ENCODE measurements at places on chromosomes 3 and 15.
A peak's percentile ranks its signal among the peaks of the same experiment; 100 is the strongest.

DNA sequence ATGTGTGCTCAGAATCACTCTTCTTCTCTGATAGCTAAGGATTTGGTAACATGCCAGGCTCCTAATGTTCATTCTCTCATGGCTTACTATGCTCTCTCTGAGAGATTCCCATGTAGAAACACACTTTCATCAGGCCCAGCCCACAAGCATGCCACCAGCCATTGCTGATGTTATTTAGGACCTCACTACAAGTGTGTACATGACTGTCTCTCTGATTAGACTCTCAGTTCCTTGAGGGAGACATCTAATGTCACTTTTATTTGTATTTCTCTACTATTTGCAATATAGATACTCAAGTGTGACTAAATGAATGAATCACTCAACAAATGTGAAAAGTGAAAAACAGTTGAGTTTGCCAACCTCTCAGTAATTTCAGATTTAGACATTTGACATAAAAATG, 84.3 kb upstream of the ARL6 start:
- no peak overlapping the region for H3K4me3 ChIP-seq
- H3K27ac ChIP-seq: no peak overlapping the region
- no peak for DNase-seq
- H3K4me1 ChIP-seq: no peaks in the 10 kb centered on the region
- H3K36me3 ChIP-seq: no peaks in the 10 kb centered on the region

GRCh38 chr15:40104865-40105516, 3.7 kb downstream of the BMF start:
- H3K4me3 ChIP-seq: no peak overlapping the region
- no peaks in the 10 kb centered on the region for H3K27me3 ChIP-seq
- peak overlapping the region; percentile 93 for H3K27ac ChIP-seq

GRCh38 chr3:194158942-194159439, 23.0 kb downstream of the HES1 start:
- H3K4me3 ChIP-seq: no peak overlapping the region
- H3K4me1 ChIP-seq: peaks cover 50% of the 10 kb centered on the region

DNA sequence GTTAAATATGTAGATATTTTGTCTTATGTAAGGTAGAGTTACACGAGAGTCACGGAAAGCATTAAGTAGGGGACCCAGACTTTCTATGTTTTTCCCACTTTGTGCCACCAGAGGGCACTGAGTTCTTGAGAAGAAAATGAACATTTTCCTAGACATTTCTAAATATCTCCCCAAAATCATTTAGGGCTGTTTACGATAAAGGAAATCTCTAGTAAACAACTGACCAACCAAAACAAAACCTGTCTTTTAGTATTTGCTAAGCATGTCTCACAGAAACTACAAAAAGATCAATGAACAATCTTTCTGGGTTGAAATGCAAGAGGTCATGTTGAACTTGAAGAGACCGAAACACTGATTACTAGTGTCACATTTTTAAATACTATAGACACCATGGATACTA, 16.1 kb downstream of the POU1F1 start:
- H3K27ac ChIP-seq: no peak overlapping the region
- DNase-seq: peak; percentile 54
- no peak overlapping the region for H3K4me3 ChIP-seq
- H3K27me3 ChIP-seq: no peaks in the 10 kb centered on the region

DNA sequence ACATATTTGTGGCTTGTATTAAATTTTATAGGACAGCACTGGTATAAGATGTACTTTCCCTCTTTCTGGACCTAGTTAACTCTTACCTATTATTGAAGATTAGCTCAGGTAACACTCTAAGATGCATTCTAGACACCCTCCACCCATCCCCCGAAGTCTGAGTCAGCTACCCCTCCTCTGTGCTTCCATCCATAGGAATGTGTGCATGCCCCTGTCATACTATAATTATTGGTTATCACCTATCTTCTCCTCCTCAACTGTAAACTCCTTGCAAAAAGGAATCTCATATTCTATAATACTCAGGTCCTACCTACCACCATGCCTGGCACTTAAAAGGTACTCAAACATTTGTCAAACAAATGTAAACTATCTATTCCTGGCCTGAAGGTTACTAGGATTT, 3.0 kb downstream of the PEAK1 start:
- H3K27ac ChIP-seq: no peak overlapping the region
- H3K27me3 ChIP-seq: no peaks in the 10 kb centered on the region
- no peak overlapping the region for H3K4me3 ChIP-seq
- H3K4me1 ChIP-seq: peaks cover 19% of the 10 kb centered on the region
- no peaks in the 10 kb centered on the region for H3K36me3 ChIP-seq

GRCh38 chr15:31262901-31263671, 63.5 kb upstream of the KLF13 start:
- H3K27me3 ChIP-seq: no peaks in the 10 kb centered on the region
- no peak overlapping the region for H3K4me3 ChIP-seq
- no peaks in the 10 kb centered on the region for H3K36me3 ChIP-seq

- H3K36me3 ChIP-seq: no peaks in the 10 kb centered on the region
- DNase-seq: no peak
- H3K27me3 ChIP-seq: no peaks in the 10 kb centered on the region
- H3K4me3 ChIP-seq: no peak overlapping the region
Observed at GRCh38 chr15:29937956-29938355, 115.7 kb upstream of the TJP1 start.

DNA sequence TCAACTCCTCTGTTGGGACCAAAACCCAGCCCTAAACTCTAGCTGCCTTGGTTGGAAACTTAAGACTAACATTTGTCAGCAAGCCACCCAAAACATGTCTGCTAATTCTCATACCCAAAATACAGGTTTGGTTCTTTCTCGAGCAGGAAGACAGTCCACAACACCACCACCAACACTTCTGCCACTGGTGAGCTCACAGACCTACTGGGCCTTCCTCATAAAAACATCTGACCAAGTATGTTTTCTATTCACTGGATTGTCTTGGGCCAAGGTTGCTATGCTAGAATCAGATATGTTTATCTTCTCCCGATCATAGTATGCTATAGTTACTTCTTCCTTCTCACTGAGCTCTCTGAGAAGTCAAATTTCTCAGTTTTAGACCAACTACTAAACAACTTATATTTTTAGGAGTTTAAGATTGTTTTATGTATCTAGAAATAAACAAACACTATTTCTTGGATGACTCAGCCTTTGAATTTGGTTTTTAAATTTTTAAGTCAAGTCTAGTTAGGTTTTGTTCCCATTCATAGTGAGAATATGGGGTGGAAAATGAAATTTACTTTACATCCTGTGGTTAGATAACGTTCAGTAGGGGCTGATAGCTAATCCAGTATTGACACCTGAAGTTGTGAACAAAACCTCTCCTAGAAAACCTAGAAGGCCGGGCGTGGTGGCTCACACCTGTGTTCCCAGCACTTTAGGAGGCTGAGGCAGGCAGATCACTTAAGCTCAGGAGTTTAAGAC, 360.5 kb downstream of the RSL24D1 start:
- H3K27me3 ChIP-seq: no peaks in the 10 kb centered on the region
- no peaks in the 10 kb centered on the region for H3K36me3 ChIP-seq
- DNase-seq: no peak
- H3K27ac ChIP-seq: no peak overlapping the region
- H3K4me3 ChIP-seq: no peak overlapping the region

DNA sequence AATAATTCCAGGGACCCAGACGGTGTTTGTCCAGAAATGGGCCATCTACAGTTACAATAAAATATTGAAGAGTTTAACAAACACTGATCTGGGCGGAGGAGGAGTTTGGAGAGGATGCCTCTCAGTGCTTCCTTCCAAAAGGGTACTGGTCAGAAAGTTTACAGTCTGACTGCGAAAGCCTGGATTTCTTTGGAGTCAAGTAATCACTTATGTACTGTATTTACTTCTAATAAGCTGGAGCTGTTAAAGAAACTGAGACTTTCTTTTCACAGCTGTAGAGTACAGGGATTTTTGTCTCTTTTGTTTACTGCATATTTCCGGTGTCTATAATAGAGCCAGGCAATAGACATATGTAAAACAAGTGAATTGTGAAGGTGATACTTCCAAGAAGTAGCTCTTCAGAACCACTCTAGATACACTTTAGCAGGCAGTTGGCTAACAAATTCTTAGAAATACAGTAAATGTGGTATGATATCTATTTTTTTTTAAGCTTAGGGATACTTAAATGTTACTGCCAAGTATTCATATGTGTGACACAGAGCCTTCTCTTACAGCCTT, 22.1 kb upstream of the NEO1 start:
- DNase-seq: no peak
- peaks cover 21% of the 10 kb centered on the region for H3K4me1 ChIP-seq
- H3K27ac ChIP-seq: no peak overlapping the region

- H3K4me3 ChIP-seq: peak overlapping the region; percentile 38
- no peaks in the 10 kb centered on the region for H3K36me3 ChIP-seq
- H3K4me1 ChIP-seq: peaks cover 16% of the 10 kb centered on the region
- no peaks in the 10 kb centered on the region for H3K27me3 ChIP-seq
- peak overlapping the region; percentile 89 for H3K27ac ChIP-seq
- DNase-seq: no peak
Observed at GRCh38 chr15:65285291-65286068, 1.2 kb downstream of the PARP16 start.

DNA sequence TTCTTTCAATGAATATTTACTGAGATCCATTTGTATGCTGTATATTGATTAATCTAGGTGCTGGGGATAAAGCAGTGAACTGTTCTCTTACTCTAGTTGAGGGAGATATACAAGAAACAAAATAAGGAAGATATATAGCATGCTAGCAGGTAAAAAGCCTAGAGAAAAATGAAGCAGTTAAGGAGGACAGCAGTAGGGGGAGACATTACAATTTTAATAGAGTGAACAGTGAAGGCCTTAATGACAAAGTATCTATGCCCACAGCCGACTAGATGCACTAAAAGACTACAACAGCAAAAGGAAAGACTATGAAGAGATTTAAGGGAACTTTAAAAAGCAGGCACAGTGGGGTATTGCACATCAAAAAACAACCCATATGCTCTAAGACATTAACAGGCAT, 81.4 kb downstream of the XRN1 start:
- H3K36me3 ChIP-seq: peaks cover 6% of the 10 kb centered on the region
- H3K27me3 ChIP-seq: no peaks in the 10 kb centered on the region
- peaks cover 11% of the 10 kb centered on the region for H3K4me1 ChIP-seq
- H3K4me3 ChIP-seq: no peak overlapping the region

DNA sequence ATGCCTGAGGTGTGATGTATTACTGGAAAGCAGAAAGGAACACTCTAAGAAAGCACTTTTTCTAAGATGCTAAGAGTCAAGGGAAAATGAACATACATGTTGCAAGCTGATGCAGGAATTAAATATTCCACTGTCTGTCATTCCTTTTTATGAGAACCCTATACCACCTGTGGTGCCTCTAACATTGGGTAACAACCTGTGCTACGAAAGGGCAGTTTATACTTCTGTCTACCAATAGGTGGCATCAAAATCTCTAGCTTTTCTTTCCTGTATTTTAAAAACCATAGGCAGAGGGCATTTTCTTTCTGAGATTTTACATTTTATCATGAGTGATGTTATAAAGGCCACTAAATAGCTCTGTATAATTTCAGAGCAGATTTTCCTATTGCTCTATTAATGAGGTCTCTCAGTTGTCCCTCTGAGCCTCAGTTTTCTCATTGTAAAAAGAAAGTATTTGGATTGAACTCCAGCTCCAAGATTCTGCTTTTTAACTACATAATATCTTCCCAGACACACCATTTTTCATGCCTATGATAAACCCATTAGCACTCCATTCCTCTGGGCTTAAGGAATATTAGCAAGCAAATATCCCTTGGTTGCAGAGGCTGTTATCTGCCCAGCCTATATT, 3.5 kb upstream of the CPNE4 start:
- peaks cover 11% of the 10 kb centered on the region for H3K4me1 ChIP-seq
- no peaks in the 10 kb centered on the region for H3K36me3 ChIP-seq
- H3K4me3 ChIP-seq: no peak overlapping the region

DNA sequence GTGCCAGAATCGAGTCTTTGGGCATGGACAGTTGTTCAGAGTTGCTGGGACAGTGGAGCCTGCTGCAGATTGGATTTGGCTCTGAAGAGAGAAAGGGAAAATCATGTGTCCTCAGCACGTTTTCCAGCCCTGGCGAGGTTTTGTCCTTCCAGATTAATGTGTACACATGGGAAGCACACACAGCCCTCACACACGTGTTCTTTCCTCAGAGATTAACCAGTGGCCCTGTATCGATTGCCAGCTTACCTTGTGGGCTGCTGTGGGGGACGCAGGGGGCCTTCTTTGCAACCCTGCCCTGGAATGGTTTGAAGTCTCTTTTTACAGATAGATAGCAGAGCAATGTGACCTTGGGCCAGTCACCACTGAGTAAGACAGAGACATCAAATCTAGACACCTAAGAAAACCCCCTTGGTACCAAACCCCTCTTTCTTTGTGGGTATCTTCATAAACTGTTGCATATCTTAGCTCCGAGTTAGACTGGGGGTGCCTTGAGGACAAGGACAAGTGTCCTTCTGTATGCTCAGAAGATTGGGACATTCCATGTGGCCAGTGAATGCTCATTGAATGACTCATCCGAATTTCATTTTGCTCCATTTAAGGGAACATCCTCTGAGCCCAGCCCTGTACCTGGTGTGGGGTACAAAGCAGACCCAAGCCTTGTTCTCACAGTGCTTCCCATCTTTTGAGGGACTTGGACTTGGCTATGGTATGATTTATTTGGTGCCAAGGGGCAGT, 48.0 kb downstream of the SMAD6 start:
- no peaks in the 10 kb centered on the region for H3K27me3 ChIP-seq
- peaks cover 62% of the 10 kb centered on the region for H3K4me1 ChIP-seq
- no peak overlapping the region for H3K4me3 ChIP-seq
- peak overlapping the region; percentile 60 for H3K27ac ChIP-seq

- H3K36me3 ChIP-seq: no peaks in the 10 kb centered on the region
- no peak overlapping the region for H3K4me3 ChIP-seq
- no peaks in the 10 kb centered on the region for H3K27me3 ChIP-seq
- DNase-seq: peak; percentile 67
- peaks cover 16% of the 10 kb centered on the region for H3K4me1 ChIP-seq
- H3K27ac ChIP-seq: no peak overlapping the region
Observed at GRCh38 chr3:190811775-190812480, 50.6 kb downstream of the GMNC start.

GRCh38 chr3:167302678-167303077, 77.4 kb downstream of the ZBBX start:
- H3K4me3 ChIP-seq: no peak overlapping the region
- H3K27ac ChIP-seq: no peak overlapping the region
- no peaks in the 10 kb centered on the region for H3K4me1 ChIP-seq

- DNase-seq: no peak
- no peak overlapping the region for H3K4me3 ChIP-seq
- peaks cover 30% of the 10 kb centered on the region for H3K4me1 ChIP-seq
Observed at GRCh38 chr3:172644258-172644657, 66.6 kb downstream of the NCEH1 start.

DNA sequence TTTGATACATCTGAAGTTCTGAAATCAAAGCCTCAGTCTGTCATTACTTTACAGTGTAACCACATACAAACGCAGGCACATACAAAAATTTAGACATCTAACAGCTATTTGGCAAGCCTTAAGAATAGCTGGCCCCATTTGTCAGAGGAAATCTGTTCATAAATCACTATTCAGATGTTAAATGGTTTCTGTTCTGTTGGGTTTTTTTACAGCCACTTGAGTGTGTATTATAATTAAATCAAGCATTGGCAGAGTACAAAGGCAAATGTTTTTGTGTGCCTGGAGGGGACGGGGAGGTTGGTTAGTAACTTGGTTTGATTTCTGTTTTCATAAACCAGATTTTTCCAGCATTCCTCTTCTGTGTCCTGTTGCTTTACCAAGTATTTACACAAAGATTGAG, 24.1 kb downstream of the PIGB start:
- no peak overlapping the region for H3K27ac ChIP-seq
- no peak for DNase-seq
- no peaks in the 10 kb centered on the region for H3K4me1 ChIP-seq
- no peak overlapping the region for H3K4me3 ChIP-seq
